ENCODE measurements at places on chromosomes 2 and 18.
A peak's percentile ranks its signal among the peaks of the same experiment; 100 is the strongest.

DNA sequence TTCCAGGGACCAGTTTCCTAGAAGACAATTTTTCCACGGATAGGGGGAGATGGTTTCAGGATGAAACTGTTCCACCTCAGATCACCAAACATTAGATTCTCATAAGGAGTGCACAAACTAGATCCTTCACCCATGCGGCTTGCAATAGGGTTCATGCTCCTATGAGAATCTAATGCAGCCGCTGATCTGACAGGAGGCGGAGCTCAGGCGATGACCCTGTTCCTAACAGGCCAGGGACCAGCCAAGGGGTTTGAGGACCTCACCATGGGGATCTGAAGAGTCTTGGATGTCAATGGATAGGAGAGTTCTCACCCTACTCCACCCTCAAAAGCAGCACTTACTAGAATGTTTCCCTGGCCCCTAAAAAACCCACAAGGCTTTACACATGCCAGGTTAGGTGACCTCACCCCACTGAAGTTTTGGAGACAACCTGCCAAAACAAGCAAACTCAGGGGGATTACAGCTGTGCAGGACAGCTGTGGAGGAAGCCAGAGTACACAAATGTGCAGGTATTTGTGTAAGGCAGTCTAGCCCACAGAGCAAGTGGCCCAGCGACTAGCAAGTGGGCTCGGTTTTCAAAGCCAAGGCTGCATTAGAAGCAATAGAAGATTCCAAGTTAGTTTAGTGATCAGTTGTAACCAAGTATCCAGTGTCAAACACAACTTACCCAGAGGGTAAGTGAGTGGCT lies 3.9 kb downstream of the EVA1A start:
- no peak for DNase-seq

GRCh38 chr2:23248667-23249066 lies 136.3 kb upstream of the KLHL29 start:
- no peak for DNase-seq

DNA sequence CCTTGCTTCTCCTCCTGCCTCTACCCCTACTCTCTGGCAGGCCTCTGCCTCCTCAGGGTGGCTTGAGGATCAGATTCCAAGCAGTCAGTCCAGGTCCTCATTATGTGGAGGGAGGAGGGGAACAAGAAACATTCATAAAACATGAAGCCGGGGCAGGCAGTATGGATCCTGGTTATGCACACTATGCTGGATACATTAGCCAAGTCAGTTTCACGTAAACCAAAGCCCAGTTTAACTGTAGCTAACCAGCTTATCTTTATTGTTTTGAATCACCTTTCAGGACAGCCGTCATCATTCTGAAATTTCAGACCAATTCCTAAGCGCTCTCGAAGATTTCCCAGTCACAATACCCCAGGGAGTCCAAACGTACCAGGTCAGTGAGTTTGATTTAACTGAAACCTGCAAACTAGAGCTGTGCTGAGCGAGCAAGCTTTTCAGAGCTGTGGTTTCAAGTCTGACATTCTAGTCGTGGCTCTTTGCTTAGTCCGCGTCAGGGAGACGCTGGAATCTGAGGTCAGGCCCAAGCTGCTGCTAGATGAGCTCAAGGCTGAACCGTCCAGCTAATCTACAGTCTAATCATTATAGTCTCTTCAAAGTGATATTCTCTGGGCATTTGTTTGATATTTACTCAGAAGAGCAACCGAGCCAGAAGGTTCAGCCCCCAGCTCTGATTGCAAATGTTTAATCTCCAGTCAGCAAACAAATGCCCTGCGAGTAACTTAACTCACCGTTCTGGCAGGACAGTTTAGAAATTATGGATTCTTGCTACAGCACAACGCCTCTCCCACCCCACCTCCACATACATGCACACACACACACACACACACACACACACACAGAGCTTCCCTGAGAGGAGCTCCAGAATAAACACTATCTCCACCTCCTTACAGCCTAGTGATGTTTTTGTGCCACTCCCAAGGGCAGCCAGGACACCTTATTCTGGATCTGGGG lies 63.8 kb upstream of the BZW1 start:
- DNase-seq = peak; percentile 27

GRCh38 chr2:199261936-199262335 lies 195.8 kb downstream of the SATB2 start:
- DNase-seq = no peak

DNA sequence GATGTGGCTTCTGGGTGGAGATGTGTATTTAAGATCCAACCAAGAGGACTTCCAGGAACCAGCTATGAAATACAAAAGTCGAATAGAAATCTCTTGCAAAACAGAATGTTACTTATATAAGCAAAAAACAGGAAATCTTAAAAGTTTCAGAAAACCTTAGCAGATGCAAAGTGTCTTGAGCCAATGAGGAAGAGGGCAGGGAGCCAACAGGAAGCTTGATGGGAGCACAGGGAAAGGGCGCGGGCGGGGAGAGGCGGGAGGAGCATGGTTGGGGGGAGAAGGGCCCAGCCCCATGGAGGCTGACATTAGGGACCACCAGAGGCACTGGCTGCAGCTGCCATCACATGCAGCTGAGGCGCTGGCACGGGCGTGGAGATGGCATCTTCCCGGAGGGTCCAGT lies 203.3 kb downstream of the SNTG2 start:
- no peak for DNase-seq

DNA sequence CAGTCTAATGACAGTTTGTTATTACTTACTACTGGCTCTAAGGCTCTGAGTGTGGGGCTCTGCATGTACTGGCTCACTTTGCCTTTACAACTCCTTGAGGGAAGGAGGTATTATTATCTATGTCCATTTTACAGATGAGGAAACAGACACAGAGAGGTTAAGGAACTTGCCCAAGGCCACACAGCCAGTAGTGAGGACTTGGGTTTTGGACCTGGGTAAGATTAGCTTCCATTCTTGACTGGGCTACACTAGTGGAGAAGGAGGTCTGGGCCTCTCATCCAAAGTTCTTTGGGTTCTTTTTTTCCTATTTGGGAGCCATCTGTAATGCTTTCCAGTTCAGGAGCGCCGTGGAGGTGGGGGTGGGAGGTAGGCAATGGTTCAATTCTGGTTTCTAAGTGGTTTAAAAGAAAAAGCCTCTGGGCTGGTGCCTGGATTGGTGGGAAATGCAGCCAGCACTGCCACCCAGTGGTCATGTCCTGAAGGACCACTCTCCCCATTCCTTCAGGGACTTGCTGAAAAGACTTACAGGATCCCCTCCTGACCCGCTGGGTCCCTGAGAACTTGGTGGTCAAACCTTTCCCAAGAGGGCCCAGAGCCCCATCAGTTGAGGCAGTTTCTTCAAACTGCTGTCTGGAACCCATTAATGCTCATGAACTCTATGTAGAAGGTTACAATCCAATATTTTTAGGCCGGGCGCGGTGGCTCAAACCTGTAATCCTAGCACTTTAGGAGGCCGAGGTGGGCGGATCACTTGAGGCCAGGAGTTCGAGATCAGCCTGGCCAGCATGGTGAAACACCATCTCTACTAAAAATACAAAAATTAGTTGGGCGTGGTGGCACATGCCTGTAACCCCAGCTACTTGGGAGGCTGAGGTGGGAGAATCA lies 38.6 kb upstream of the NOTO start:
- peak; percentile 15 for DNase-seq

DNA sequence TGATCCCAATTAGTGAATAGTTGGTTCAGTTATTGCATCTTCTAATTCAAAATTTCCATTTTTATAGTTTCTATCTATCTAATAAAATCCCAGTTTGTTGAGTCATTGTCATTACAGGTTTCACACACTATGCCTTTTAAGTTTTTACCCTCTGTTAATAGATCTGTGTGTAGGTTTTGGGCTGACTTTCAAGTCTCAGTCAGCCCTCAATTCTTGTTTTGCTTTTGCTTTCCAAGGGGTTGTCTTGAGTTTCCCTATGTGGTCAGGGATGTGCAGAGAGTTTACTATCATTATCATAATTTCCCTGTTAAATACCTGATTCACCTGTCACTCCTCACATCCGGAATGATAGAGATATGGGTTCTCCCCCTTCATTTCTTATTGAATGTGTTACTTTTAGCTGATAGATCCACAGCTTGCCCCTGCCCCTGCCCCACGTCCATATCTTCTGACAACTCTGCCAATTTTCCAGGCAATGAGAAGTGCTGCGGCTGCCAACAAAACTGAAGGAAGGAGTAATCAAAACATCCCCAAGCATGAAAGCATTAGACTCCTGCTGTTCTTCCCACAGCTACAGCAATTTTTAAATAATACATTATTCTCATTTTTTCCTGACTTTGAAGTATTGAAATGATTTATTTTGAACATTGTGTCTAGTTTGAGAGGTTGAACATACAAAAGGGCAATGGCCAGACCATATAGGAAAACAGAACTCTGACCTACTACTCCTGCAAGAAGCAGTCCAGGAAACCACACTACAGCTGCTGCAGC lies 1064.8 kb downstream of the SUCLG1 start:
- no peak for DNase-seq

- no peak for DNase-seq
Observed at GRCh38 chr18:11258039-11258610, 108.8 kb upstream of the PIEZO2 start.

GRCh38 chr2:147523415-147523814 lies 321.4 kb upstream of the ACVR2A start:
- DNase-seq = no peak

DNA sequence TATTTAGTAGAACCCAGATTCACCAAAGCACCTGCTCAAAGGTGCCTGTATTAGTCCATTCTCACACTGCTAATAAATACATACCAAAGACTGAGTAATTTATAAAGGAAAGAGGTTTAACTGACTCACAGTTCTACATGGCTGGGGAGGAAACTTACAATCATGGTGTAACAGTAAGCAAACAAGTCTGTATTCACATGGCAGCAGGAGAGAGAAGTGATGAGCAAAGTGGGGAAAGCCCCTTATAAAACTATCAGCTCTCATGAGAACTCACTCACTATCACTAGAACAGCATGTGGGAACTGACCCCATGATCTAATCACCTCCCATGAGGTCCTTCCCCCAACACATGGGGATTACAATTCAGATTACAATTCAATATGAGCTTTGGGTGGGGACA lies 28.0 kb upstream of the DDX18 start:
- no peak for DNase-seq

GRCh38 chr2:44291281-44292248 lies 16.3 kb downstream of the SLC3A1 start:
- DNase-seq = peak; percentile 13

DNA sequence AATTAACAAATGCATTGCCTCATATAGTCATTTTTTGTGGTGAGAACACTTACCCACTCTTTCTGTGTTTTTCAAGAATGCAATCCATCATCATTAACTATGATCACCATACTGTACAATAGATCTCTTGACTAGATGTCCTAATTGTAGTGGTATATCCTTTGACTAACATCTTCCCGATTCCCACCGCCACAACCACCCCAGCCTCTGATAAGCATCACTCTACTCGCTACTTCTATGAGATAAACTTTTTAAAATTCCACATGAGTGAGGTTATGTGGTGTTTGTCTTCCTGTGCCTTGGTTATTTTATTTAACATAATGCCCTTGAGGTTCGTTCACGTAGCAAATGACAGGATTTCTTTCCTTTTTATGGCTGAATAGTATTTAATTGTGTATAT lies 6.6 kb downstream of the VWA3B start:
- DNase-seq = no peak

GRCh38 chr2:5749347-5749746 lies 57.2 kb downstream of the SOX11 start:
- no peak for DNase-seq

DNA sequence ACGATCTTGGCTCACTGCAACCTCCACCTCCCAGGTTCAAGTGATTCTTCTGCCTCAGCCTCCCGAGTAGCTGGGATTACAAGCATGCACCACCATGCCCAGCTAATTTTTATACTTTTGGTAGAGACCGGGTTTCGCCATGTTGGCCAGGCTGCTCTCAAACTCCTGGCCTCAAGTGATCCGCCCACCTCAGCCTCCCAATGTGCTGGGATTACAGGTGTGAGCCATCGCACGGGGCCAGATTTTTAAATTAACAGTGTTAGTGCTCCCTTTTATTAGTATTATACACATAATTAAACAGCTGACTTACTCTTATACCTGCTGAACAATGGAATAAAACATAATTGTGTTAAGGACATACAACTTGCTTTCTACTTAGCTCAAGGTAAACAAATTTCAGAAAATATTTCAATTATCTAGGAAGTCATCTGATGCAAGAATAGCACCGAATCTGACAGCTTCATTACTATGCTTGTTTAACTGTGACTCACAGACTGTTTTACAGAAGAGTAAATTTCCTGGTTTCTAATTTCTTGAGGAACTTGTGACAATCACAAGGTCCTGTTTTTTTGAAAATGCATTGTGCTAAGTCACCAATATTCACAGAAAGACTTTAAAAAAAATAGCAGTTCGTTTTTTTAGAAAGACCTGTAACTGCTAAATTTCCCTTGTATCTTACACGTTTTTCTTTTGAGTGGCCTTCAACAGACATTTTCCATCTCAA lies 51.2 kb downstream of the SPIRE1 start:
- DNase-seq = no peak

Measured in NCI-H510A treated with DMSO at 0.1 percent for 48 hours (cell line).